ENCODE measurements at places on chromosomes 7 and 10. TPM values are rescaled to one million over a fixed set of nuclear protein-coding genes. Genes with fewer than 3 reads are reported as not detected.

GRCh38 chr10:111873041-111873440 lies 310.5 kb downstream of the GPAM start:
- DNase-seq, result no peak

Gene TMUB1
- total RNA-seq, result 7.6 TPM

DNA sequence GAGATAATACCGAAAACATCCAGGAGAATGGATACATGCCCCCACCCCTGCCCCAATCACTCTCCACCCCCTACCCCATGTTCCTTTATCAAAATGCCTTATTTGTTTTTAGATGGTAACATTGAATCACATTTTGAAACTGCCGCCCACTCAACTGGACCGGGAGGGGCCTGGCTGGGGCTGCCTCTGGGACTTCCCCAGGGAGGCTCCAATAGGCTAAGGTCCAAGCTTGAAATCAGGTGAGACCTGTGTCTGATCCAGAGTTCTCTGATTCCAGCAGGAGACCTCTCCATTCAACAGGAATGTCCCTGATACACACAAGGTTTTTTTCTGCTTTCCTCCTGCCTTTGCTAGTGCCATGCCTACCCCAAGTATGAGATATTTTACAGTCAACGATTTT lies 43.8 kb upstream of the ACSL5 start:
- DNase-seq, result no peak

Gene CFAP46
- total RNA-seq, result 0.39 TPM

DNA sequence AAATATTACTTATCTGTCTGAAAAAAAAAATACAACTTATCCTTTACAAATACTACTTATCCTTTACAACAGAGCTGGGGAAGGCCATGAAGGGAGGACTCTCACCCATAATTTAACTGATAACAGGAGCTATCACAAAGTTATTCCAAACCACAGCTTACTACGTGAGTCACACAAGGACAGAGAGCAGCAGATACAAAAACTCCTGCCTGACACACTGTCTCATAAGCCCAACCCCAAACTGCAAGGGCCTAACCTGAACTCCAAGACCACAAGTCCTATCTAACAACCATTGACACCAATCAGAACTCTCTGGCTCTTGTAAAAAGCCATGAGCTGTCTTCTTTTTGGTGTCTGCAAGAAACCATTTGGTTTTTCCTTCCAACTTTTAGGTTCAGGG lies 28.5 kb upstream of the CXCL12 start:
- DNase-seq, result no peak

Gene NPFFR1
- 0.59 TPM for total RNA-seq

GRCh38 chr10:90644165-90644564 lies 213.7 kb downstream of the HTR7 start:
- no peak for DNase-seq

Gene C10orf53
- total RNA-seq, result not detected

DNA sequence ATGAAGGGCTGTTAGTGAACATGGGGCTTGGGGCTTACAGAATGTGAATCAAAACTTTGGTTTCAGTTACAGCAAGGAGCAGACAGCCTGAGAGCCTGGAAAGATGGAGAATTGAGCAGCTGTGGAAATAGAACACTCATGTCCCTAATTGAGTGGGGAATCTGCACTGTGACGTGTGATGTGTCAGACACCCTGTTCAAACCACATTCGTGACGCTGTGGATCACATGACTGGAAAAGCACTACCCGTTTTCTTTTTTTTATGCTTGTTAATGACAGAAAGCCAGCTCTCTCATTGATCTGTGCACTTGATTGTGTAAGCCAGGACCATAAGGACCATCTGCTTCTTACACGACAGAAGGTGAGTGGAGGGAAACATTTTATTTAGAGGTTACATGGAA lies 15.1 kb upstream of the TBX20 start:
- no peak for DNase-seq

Gene KCND2
- total RNA-seq, result 0.79 TPM

GRCh38 chr7:53602817-53603418 lies 567.5 kb downstream of the POM121L12 start:
- DNase-seq, result no peak

DNA sequence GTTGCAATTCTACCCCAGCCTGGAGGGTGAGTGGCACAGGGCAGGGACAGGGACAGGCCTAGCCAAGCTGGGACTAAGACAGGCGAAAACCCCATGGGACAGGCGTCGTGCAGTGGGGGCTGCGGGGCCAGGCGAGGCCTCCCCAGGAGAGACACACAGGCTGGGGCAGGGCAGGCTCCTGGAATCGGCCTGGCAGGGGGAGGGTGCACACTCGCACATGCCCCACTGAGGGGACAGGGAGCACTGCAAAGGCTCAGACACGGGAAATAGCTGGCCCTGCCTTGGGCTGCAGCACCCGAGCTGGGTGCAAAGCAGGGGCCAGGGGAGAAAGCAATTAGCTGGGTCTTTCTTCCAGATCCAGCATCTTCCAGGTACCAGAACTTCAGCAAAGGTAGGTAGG lies 10.4 kb downstream of the LAT2 start:
- DNase-seq, result no peak
